ENCODE measurements at places on chromosomes 3 and 15.

GRCh38 chr3:5560199-5560598, 372.7 kb downstream of the EDEM1 start:
- DNase-seq = no peak

GRCh38 chr15:64568765-64569164, 108.4 kb downstream of the ZNF609 start:
- no peak for DNase-seq

- no peak for DNase-seq
Measured at GRCh38 chr15:91946581-91947292, 93.2 kb downstream of the SLCO3A1 start.

DNA sequence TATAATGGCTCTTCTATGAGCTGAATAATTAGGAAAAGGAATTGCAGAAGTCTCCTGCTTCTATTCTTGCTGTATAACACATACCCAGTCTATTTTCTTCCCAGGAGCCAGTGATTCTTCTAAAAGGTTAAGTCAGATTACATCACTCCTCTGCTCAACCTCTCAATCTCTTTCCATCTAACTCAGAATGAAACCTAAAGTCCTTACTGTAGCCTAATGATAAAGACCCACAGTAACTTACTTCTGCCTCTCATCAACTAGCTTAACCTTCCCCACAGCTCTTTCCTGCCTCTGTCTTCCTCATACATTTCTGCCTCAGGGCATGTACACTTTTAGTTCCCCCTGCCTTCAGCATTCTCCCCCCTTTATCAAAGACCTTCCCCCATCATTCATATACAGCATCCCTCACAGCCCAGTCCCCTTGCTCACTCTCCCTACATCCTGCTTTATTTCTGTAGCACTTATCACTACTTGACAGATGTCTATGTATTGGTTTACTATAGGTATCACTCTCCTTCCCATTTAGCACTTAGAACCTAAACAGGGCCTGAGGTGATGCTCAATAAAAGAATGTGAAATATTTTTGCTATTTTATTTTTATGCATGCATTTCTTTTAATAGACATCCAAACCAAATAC, 28.5 kb upstream of the CMTM6 start:
- DNase-seq = no peak

DNA sequence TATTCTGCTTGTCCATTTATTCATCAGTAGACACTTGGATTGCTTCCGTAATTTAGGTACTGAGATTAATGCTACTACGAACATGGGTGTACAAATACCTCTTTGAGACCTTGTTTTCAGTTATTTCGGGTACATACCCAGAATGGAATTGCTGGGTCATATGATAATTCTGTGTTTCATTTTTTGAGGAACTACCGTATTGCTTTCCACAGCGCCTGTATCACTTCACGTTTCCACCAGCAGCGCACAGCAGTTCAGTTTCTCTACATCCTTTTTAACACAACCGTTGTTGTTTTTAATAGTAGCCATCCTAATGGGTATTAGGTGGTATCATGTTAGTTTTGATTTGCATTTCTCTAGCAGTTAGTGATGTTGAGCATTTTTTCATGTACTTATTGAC, 9.5 kb downstream of the PAK2 start:
- no peak for DNase-seq
